Stimulated activated CD8-positive, alpha-beta memory T cell treated with anti-CD3 and anti-CD28 coated beads, Interleukin-4, amount 100 ng/mL, for 4 hours (primary cell): ENCODE measurements at places on chromosomes 6 and 20.
A peak's percentile ranks its signal among the peaks of the same experiment; 100 is the strongest.

- DNase-seq = no peak
Observed at GRCh38 chr6:31945507-31946369, at the start of gene CFB. CFB (plus strand) TSS chr6:31946095; CDS start chr6:31946222, 127 bp downstream.

GRCh38 chr6:11202513-11203305 lies 29.8 kb downstream of the NEDD9 start:
- no peak for DNase-seq

GRCh38 chr6:122180132-122180531 lies 219.3 kb upstream of the HSF2 start:
- DNase-seq = no peak

- no peak for DNase-seq
Observed at GRCh38 chr20:44616604-44616964, 34.2 kb downstream of the PKIG start.

GRCh38 chr6:135496800-135497411 lies 634 bp downstream of the AHI1 start:
- DNase-seq = no peak

DNA sequence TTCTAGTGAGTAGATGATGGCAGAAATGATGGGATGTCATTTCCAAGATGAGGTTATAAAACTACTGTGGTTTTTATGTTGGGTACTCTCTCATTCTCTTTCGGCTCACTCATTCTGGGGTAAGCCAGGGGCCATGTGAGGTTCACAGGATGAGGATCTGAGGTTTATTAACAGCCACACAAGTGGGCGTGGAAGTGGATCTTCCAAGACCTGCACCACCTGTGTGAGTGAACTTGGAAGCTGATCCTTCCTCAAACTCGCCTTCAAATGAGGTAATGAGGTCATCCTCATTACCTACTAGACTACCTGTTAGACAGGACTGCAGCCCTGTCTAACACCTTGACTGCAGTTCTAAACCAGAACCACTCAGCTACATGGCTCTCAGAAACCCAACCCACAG lies 45.1 kb upstream of the TAGAP start:
- no peak for DNase-seq

GRCh38 chr6:159829526-159829925 lies 29.4 kb downstream of the PNLDC1 start:
- no peak for DNase-seq

- no peak for DNase-seq
Observed at GRCh38 chr6:109308018-109308492, 74.2 kb downstream of the CD164 start.

GRCh38 chr6:16540804-16541752 lies 220.2 kb downstream of the ATXN1 start:
- DNase-seq = no peak

DNA sequence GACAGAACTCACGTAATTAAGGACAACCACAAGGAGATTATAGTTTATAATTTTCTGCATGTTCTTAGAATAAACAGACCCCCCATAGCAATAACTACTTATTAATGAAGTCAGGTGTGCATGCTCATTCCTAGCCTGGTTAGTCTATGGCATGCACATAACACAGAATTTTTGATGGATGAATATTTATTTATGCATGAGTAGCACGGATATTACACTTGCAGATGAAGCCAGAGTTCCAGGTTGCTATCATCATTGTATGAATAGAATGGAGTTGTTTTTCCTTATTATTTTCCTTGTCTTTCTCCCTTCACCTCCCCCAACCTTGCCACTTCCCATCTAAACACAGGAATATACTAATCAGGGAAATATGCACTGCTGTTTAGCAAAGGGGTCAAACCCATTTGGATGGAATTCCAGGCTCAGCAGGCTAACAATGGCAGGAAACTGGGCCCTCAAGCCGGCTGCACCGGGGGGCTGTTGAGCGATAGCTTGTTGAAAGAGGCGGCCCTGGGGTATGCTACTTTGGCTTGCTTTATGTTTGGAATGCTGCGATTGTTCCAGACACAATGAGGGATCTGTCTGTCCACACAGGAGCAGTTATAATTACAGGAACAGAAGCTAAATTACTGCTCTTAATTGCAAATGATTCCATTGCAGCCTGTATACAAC lies 112.6 kb downstream of the TMEM170B start:
- DNase-seq = no peak

DNA sequence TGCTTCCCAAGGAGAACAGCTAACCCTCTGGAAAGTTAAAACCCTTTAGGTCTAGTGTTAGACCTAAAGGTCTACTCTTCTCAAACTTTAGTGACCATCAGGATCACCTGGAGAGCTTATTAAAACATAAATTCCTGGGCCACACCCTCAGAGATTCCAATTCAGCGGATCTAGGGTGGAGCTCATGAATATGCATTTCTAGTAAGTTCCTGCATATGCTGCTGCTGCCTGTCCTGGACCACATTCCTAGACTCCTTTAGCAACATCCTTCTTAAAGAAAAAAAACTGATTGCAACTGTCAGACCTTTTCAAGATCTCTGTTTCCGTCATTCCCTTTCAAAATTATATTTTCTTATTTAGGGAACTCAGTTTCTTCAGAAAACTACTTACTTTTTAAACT lies 31.2 kb downstream of the SNAP25 start:
- no peak for DNase-seq

- DNase-seq = no peak
Observed at GRCh38 chr20:11111191-11111590, 437.4 kb upstream of the JAG1 start.

DNA sequence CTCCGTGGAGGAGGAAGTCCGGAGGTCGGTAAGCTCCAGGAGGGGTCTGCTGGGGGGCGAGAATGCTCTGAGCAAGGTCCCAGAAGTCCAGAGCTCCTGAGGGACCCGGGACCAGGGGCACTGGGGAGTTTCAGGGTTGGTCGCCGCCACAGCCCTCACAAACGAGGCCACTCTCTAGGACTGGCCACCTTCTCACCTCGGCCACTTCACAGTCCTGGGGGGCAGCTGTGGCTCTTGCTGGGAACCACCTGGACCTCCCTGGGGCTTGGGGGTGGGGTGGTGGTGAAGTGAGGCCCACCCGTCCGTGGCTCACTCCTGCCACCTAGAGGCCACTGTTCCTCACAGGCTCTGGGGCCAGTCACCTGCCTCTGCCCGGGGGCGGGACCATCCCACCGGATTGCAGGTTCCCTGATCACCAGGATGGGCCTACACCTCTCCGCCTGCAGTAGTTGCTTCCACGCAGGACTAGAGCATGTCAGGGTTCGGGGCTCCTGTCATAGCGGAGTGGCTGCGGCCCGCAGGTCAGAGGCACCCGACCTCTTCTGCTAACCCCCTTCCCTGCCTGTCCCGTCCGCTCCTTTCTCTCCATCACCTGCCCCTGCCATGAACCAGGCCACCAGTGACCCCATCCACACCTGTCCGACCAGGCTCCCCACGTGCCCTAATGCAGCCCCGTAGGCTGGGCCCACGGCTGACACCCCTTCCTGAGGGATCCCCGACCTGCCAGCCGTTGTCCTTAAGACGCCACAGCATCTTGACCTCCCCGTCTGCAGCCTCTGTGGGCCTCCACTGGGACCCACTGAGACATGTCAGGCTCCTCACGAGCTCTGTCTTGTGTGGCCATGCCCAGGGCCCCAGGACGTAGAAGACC lies 5.1 kb upstream of the TCEA2 start:
- DNase-seq = peak; percentile 57

DNA sequence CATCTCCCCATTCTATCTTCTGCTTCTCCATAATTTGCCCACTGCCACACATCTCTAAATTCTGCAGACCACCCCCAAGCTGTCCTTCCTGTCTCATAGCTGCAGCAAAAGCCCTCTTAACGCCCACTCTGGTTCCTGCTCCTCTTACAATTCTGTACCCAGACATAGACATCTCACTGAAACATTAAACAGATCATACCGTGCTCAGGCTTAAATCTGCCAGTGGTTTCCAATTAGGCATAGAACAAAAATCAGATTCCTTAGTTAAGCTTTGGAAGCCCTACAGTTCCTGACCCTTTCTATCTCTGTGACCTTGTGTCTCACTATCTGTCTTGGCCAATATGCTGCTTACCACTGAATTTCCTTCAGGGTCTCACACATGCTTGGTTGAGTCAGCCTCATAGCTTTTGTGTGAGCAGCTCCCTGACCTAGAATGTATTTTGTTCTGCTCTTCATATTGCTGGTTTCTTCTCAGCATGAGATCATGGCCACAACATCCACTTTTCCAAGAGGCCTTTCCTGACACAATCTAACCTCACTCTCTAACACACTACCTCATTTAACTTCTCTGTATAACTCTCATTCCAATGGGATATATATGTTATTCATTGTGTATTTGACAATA lies 749.7 kb downstream of the MAFB start:
- DNase-seq = no peak

DNA sequence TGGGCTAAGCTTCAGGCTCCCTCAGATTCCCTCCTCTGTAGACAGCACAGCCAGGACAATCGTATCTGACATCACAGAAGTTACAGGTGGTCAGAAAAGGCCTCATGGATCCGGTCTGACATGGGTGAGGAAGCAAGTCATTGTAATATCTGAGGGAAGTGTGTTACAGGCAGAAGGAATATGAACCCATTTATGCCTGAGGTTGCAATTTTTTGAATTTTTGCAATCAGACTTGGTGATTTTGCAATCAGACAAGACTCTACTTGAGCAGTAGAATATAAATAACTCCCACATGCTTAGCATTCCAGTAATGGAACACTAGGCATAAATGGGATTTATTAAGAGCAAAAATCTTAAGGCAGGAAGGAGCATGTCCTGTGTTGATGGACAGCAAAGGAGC lies 52.1 kb downstream of the CBLN4 start:
- DNase-seq = no peak

DNA sequence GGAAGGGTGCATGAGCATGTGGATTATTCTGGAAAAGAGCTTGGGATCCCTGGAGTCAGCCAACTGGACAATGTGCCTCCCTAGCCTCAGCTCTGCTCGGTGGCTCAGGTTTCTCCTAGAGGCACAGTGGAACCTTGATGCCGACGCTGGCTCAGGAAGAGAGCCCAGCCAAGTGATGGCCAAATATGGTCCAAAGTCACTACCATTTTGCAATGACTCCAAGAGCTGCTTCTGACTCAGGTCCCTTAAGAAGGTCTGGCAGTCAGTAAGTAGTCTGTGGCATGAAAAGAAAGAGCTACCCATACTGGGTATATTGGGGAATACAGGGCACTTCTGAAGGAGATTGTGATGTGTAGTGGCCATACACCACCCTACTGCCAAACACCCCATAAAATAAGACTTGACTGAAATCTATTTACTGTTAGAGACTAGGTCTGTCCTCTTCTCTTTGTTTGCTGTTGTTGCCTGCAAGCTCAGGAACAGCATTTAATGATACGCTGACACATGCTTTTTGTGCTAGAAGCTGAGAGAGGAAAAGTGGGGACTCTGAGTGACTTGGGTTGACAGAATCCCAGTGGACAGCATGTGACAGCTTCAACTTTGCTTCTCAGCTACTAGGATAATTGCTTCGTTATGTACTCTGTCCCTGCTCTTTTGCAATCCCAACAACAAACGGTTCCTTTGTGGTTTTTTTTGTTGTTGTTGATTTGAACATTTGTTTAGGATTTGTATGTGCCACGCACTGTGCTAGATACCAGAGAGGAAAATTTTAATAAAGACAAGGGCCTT lies 30.3 kb upstream of the OGFRL1 start:
- DNase-seq = no peak
